T-helper 2 cell treated with Interferon-gamma antibody and Interleukin-4, amounts not matched to agents 5 μg/mL and 100 μg/mL, for 36 hours (primary cell): ENCODE measurements at places on chromosomes 6 and 20.
A peak's percentile ranks its signal among the peaks of the same experiment; 100 is the strongest.

DNA sequence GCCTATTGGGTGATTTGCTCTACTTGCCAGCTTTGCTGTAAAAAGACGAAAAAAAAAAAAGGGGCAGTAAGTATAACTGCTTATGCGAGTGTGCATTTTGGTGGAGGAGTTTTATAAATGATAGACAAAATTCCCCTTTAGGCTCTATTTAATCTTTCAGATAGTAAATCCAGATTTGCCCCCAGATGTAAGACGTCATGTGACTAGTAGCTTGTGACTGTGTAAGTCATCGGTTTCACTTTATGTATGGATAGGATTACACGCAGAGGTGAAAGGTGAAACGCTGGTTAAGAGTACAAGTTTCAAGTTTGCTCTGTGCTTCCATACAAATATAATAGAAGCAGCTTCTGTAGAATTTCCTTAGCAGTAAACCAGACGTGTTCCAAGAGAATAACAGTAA lies 7.9 kb downstream of the RAB32 start:
- no peak for DNase-seq

DNA sequence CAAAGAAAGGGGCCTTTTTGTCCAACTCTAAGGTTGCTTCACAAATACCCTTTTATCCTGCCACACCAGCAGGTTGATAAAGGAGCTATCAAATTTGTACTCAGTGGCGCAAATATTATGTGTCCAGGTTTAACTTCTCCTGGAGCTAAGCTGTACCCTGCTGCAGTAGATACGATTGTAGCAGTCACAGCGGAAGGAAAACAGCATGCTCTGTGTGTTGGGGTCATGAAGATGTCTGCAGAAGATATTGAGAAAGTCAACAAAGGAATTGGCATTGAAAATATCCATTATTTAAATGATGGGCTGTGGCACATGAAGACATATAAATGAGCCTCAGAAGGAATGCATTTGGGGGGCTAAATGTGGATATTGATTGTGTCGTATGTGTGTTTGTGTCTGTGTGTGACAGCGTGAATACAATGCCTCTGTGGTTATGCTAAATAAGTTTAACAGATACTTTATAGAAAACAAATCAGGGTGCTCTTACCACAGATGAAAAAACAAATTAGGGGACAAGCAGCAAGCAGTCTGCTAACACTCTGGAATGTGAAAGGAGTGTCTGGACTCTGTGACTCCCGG lies 33.6 kb downstream of the HM13 start:
- DNase-seq: no peak

- DNase-seq: no peak
Observed at GRCh38 chr6:145815309-145816274, 997 bp upstream of the FBXO30 start.

DNA sequence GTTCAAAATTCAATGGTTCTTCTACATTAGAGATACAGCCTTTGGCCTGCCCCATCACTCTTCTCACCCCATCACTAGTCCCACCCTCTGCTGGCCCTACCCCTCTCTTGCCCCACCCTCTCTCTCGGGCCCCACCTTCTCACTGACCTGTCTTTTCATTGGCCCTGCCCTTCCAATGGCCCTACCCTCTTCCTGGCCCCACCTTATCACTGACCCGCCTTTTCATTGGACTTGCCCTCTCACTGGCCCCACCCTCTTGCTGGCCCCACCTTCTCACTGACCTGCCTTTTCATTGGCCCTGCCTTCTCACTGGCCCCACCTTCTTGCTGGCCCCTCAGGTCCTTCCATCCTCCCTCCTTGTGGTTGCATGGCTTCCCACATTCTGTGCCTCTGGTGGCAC lies 107.2 kb upstream of the PLEKHG1 start:
- no peak for DNase-seq

DNA sequence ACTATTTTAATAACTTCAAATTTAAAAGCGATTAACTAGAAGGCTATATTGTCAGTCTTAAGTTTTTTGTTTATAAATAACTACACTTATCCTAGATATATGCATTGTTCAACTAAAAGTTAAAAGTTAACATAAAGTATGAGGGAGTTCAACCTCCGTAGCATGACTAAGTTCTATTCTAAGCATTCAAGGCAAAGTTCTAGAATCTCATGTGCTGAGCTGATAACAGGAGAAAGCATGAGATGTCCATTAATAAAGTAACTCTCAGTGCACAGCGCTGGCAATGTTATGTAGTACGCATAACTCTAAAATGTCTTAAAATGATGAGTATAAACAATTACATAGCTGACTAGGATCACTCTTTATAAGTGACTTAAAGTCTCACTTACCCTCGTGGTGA lies 264.8 kb downstream of the RNGTT start:
- no peak for DNase-seq

- peak; percentile 65 for DNase-seq
Observed at GRCh38 chr6:31729979-31730630, 1.0 kb upstream of the DDAH2 start.

- DNase-seq: no peak
Observed at GRCh38 chr20:24739746-24740145, 209.3 kb upstream of the CST7 start.

- no peak for DNase-seq
Observed at GRCh38 chr6:87830907-87831306, 128.9 kb upstream of the AKIRIN2 start.

- no peak for DNase-seq
Observed at GRCh38 chr6:84848960-84849359, 84.6 kb upstream of the TBX18 start.

GRCh38 chr6:87914637-87915395 lies 132.8 kb upstream of the SPACA1 start:
- no peak for DNase-seq

GRCh38 chr6:143680141-143680540 lies 2.4 kb downstream of the PHACTR2 start:
- no peak for DNase-seq

DNA sequence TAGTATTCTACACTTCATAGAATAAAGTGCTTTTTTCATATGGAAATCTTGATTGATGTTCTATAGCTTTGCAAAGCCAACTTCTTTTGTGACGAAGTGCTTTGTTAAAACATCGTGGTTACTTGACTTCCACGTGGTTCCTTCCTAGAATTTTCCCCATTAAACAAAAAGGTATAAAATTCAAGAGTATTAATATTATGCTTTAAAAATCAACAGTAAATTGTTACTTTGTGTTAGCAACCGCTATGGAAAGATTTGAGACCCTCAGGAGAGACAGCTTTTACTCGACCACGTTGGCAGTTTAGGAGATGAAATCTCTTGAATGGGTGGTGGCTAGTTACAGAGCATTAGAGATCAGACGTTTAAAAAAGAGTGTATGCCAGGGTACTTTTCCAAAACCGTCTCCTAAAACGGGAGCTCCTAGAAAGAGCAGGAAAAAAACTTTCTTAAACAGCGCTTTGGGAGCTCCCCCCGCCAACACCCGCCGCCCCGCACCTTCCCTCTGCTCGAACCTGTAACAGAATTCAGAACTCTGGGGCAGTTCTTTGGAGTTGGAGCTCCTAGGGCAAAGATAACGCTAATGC lies 920 bp downstream of the GJA1 start:
- no peak for DNase-seq

DNA sequence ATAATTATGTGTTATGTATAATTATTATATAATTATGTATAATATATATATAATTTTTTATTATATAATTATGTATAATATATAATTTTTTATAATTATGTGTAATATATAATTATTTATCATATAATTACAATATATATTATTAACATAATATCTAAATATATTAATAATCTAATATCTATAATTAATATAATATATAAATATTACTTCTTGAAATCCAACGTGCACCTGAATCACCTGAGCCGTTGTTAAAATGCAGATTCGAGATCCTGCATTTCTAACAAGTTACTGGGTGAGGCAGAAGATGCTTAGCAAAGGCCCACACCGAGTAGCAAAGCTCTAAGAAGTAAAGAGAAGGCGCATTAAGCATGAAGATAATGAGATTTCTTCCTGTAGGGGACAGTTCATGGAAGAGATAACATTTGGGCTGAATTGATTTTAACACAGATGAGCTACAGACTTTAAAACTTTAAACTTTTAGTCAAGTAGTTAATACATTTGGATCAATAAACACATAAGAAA lies 406.4 kb upstream of the PLCB4 start:
- no peak for DNase-seq

GRCh38 chr20:58851221-58851968 lies 693 bp upstream of the GNAS-AS1 start:
- no peak for DNase-seq

GRCh38 chr6:80223743-80224212 lies 117.3 kb downstream of the BCKDHB start:
- DNase-seq: no peak

GRCh38 chr20:46148313-46149208 lies 30.4 kb downstream of the CD40 start:
- no peak for DNase-seq

DNA sequence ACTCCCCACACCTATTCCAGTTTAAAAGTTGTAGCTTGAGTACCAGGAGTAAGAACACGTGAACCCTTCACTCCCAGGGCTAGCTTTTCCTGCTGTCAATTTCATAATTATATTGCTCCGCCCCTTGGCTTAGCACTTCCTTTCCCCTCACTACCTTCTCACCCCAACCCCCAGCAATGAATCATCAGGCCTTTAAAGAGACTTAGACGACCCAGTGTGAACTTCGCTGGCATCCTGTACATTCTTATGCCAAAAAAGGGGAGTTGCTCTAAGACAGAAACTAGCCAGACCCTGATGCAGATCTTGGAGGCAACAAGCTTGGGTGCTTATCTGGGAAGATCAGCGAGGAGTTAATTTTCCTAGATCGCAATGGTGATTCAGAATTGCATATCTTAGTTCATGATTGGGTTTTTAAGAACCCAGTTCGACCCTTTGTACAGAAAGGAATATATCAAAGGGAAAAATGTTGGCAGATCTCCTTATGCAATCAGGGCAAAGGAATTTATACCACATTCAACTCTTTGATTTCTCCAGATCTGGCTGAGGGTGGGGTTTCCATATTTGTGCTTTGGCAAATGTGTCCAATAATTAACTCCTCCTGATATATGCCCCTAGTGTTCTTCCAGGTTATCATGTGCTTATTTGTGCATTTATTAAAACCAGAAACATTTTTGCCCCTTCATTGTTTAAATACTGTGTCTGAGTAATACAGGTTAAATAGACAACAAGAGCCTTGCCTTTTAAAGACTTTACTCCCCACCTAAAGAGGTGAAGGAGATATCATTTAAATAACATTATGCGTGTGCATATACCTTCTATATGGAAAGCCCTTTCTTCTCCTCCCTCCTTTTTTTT lies 8.1 kb upstream of the ATXN1 start:
- peak; percentile 63 for DNase-seq

DNA sequence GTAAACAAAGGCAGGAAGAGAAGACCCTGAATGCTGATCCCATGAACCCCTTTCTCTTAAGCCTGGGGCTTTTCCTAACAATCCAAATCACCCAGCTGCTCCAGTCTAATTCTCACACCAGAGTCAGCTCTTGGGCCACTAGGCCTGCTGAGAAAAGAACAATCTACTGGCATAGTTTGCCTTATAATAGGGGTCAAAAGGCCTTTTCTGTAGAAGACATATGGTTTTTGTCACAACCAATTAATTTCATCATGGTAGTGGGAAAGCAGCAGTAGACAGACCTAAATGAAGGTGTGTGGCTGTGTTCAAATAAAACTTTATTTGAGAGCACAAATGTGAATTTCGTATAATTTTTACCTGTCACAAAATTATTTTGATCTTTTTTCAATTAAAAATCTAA lies 994.7 kb upstream of the EPHA7 start:
- no peak for DNase-seq

DNA sequence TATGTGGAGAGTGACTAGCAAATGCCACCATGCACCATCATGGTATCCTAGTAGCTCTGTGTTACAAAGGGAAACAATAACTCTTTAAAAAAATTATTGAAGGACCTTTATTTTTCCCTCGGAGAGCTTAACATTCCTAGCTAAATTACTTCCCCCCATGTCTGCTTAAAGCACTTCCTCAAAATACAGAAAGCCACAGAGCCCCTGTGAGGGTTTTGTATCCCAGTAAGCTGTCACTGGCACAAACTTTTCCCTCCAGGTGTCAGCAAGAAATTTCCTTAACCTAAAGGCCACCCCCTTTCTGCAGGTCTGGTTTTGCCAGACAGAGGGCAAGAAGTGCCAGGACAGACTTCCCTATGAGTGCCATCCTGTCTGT lies 340.0 kb upstream of the PRDM1 start:
- no peak for DNase-seq

DNA sequence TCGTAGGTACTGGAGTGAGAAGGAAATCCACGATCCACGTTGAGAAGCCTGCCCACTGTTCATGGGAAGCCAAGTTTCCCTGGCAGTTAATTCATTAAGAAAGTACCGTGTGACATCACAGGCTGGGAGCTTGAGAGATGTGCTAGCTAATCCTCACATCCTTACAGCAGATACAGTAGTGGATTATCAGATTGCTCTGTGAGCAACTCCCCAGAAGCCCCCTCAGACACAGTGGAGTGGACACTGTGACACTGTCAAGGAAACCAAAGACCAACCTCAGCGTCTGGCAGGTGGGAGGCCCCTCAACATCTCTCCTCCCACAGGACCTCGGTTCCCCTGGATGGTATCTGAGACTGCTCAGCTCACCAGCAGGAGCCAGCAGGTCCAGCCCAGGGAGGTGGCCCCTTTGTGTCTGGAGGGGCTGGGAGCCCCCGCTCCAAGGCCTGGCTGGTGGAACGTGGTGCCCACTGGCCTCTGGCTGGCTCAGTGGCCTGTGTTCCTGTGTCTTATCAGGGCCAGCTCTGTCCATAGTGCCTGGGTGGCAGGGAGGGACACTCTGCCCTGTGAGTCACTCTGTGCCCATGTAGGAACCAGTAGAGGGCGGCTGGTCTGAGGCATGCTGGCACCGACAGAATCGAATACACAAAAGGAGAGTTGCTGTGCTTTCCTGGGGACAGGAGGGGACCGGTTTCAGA lies 7.2 kb downstream of the PYGB start:
- DNase-seq: no peak

DNA sequence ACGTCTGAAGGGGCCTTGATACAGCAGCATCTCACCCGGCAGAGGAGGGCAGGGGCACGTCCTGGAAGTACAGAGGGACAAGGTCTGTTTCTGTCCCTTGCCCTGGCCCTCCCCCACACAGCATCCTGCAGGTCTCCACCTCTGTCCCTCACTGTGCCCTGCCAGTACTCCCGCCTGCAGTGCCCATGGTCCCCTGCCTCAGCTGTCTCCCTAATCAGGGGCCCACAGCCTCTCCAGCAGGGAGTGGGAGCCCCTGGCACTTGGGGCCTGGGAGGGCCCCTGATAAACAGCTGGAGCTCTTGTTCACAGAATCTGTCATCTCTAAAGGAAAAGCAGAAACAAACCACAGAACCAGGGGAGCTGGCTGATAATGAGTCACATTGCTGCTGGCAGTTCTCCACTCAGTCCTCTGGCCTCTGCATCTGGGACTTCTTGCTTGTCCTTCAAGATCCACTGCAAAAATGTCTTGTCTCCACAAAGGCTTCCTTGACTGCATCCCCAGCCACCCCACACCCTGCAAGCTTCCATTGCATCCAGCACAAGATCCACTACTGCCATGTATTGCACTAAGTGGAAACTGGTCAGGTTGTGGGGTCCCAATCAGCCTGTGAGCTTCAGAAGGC lies 33.2 kb upstream of the TAF8 start:
- DNase-seq: peak; percentile 50

GRCh38 chr6:164258421-164258820 lies 843.9 kb downstream of the QKI start:
- no peak for DNase-seq
